M059J (cell line): ENCODE measurements at places on chromosomes 5 and 9.

DNA sequence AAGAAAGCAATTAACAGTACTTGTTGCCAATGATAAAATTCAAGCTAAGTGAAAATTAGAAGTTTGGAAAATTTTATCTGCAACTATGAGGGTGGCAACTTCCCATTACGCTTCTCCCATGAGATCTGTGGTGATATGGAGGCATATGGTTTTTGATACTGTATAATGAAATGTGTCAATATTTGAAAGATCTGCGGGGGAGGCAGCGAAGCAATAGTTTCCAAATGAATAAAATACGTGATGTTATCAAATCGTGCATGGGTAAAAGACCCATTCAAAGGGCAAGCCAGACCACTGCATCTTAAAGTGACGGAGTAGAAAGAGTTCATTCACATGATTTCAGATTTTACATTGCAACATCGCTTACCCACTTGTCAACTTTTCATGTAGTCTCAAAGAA lies 20.9 kb upstream of the BOD1 start:
- DNase-seq = no peak

- DNase-seq = no peak
Measured at GRCh38 chr5:147981074-147981473, 74.7 kb upstream of the C5orf46 start.

GRCh38 chr9:34709196-34709978 lies 549 bp downstream of the CCL21 start:
- DNase-seq = no peak

GRCh38 chr9:114134827-114135396 lies 20.4 kb upstream of the COL27A1 start:
- DNase-seq = no peak

- DNase-seq = no peak
Measured at GRCh38 chr9:98807814-98808195, 335 bp downstream of the GALNT12 start.

DNA sequence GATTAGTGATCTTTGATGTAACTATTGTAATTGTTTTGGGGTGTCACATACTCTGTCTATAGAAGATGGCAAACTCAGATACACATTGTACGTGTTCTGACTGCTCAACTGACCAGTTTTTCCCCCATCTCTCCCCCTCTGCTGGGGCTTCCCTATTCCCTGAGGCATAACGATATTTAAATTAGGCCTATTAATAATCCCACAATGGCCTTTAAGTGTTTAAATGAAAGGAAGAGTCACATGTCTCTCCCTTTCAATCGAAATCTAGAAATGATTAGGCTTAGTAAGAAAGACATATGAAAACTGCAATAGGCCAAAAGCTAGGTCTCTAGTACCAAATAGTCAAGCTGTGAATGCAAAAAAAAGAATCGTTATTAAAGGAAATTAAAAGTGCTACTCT lies 265.6 kb downstream of the TMEM232 start:
- DNase-seq = no peak

DNA sequence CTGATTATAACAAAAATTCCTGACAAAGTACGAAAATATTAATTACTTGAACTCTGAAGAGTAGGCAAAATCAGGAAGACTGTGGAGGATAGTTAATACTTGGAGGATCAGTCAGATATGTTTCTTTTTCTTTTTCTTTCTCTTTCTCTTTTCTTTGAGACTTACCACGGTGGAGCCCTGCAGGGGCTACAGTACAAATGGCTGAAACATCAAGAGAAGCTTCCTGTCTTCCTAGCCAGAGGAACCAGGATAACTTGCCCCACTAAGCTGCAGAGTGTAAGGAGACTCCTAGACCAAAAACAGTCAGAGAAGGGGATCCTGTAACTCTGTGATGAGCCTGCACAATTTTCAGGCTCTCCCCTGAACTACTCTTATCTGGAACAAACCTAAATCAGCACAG lies 324.6 kb upstream of the TYRP1 start:
- DNase-seq = no peak

DNA sequence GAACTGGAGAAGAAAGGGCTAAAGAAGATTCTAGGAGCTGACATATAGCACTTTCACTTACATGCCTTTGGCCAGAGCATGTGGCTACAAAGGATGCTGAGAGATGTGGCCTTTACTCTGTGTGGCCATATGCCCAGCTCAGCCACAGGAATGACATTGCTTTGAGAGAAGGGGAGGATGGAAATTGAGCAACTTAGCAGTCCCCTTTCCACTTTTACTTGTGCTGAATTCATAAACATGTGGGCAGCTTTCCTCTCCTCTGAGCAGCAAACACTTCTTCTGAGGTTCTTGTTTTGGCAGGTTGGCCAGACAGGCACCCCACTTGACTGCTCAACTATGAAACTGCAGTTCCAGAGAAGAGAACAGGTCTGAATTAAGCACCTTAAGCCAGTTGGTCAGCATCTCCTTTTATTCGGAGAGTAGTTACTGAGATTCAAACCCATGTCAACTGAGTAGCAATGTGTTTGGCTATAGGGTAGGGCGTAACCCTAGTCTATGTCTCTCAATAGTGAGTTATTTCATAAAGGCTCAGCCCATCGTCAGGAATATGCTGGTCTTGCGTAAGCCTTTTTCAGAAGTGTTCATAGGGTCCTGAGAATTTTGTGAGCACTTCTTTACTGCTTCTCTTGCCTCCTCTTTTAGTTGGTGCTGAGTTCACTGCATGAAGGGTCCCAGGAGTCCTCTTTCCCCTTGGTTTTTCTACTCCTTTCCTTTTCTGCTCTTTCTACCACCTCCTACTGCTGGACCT lies 134.5 kb downstream of the PALM2AKAP2 start:
- peak; percentile 85 for DNase-seq

GRCh38 chr5:111830333-111830732 lies 73.3 kb upstream of the NREP start:
- DNase-seq = peak; percentile 93

DNA sequence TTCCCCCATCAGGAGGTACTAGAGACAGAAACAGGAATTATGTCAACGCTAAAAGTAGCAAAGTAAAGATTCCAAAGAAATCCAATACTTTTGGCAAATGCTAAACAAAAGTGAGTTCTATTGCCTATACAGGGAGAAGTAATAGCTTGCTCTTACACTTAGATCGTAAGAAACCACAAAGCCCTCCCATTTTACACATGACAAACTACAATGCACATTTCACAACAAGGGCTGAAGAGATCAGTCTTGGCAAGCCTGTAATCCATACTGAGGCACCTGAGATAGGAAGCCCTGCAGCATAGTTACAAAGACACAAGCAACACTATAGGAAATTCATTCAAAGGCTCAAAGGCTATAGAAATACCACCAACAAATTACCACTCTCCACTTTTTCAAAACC lies 7.7 kb downstream of the HNRNPK start:
- no peak for DNase-seq

- no peak for DNase-seq
Measured at GRCh38 chr9:120950421-120951388, 24.1 kb upstream of the TRAF1 start.

DNA sequence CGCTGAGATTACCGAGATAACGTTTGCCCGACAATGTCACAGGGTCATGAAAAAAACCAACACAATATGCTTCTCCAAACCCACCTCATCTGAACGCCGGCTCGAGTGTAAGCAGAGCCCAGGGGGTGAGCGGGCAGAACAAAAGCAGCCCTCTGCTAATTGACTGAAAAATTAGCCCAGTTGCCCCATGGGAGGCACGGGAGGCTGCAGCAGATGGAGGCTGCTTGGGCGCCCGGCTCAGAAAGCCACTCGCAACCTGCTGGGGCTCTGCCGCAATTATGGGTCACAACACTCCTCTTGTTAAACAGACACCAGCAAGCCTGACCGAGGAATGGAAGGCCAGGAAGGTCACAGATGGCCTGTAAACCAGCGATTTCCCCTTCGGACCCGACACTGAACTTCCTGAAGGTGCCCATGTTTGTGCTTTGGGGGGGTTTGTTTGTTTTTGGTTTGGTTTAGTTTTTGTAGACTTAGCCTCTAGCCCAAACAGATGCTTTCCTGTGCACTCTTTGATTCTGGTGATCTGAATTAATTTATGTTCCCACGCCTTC lies 104.6 kb upstream of the IRX1 start:
- no peak for DNase-seq

DNA sequence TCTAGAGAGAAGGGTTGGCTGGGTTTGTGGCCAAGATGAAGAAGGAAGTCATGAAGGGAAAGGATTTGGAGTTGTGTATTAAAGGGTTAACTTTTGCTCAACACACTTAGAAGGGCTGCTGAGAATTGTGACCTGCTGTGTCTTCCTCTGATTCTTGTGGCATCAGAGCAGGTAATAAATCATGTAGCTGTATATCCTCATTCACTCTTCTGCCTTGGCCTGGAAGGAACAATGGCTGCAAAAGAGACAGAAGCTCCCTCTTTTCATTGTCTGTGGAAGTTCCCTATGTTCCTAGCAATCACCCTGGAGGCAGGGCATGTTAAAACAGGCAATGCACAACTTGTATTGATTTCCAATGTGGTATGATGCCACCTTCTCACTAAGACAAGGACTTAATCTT lies 159.1 kb downstream of the LRRC70 start:
- no peak for DNase-seq
